Anterior cingulate cortex (tissue), 58 donors: ENCODE measurements at places on chromosomes 7 and 10.

DNA sequence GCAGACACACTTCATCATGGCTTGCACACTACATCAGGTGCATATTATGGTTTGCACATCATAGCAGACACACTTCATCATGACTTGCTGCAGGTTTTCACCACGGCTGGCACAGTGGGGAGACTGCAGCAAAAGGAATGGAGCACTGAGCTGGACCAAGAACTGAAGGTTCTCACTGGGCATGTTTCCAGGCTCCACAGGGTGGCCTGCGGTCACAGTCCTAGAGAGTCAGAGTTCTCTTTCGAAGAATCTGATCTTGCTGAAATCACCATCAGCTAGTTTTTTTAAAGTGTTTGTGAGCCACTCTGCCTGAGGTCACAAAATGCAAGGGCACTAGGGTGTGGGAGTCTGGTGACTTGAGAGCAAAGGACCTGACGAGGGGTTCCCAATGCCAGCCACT, 140.4 kb upstream of the NPY start:
- no peak for DNase-seq

DNA sequence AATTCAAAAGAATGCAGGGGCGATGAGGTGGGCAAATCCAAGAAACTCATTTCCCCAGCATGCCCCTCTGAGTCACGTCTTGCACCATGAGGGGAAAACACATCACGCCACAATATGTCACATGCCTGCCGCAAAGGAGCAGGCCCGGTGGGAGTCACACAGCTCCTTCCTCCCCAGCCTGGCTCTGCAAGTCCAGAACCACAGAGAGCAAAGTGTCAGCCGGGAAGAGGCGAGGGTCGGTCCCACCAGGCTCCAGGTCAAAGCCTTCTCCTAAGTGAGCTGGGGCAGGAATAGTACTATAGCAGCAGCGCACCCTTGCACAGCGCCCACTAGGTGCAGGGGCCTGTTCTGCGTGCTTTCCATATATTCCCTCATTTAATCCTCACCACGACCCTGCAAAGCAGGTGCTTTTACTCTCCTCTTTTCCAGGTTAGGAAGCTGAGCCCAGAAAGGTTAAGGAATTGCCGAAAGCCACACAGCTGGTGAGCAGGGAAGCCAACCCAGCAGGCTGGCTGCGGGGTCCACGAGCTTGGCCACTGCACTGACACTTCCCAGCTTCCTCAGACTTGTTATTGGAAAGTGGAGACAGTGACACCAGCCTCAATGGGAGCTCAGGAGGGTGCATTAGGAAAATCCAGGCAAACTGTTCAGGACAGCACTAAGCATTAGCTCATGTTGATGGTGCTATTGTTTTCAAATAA, 94.0 kb upstream of the ZMIZ1 start:
- DNase-seq: peak; percentile 76

GRCh38 chr7:80275192-80275605, 140.6 kb downstream of the GNAI1 start:
- no peak for DNase-seq

DNA sequence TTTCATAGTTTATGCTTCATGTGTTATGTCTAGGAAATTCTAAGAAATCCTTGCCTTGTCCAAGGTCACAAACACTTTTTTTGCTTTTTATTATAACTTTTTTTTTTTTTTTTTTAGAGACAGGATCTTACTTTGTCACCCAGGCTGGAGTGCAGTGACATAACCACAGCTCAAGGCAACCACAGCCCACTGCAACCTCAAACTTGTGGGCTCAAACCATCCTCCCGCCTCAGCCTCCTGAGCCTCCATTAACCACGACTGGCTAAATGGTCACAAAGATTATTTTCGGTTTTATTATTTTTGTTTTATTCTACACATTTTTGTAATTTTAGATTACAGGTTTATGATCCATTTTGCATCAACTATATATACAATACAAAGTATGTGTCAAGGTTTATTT, 7.1 kb upstream of the FAM204A start:
- no peak for DNase-seq

GRCh38 chr7:38561166-38561565, 70.0 kb downstream of the AMPH start:
- no peak for DNase-seq

- no peak for DNase-seq
Measured at GRCh38 chr10:126659750-126660149, 10.7 kb downstream of the C10orf90 start.

DNA sequence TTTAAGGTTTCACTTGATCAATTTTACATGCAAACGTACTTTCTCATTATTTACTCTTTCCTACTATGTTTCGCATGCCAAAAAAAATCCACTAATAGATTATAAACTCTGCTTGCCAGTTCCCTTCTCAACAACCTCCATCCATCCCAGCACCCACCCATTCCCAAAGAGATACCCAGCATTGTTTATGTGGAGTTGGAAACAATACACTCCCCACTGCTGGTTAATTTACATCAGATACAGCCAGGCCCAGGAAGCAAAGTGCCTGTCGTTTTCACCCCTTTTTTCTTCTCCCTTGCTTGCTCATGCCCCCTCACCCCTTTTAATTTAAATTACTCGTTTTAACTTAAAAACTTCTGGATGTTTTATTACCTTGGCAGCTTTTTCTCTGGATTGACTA, 59.9 kb downstream of the HIBADH start:
- DNase-seq: no peak

GRCh38 chr7:28112012-28112411, 68.6 kb downstream of the JAZF1 start:
- DNase-seq: no peak

- DNase-seq: no peak
Measured at GRCh38 chr10:32051926-32052325, 4.3 kb downstream of the KIF5B start.

GRCh38 chr7:158574308-158575036, 13.2 kb downstream of the PTPRN2 start:
- DNase-seq: no peak

DNA sequence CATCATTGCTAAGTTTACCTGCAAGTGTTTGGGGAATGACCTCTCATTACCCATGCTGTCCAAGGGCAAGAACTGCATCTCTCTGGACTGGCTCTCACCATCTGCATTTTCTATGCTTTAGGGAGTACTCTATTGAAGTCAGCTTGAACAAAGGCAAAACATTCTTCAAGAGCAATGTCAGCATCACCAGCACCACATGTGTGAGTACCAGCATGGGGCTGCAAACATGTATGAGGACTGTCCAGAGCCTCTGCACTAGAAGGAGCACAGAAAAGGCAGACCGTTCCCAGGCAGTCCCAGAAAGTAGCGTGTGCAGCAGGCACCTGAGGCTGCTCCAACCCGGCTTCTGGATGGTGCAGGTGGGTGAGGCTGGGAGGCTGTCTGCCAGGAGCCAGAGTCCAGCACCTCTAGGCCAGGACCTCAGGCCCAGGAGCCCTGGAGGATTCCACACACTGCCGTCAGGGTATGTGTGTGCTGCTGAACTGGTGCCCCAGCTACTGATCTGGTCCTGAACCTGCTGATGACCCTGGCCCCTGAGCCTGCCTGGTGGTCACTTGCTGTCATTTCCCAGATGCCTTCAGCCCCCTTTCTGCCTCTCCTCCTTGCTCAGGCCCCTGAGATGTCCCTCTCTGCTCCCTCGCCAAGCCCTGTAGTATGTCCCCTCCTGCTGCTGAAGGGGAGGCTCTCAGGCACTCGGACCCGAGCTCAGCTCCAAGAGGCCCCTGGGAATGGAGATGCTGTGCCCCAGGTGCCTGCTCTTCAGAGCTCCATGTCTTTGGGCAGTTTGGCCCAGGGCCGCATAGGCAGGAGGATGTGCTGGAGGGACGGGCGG, 20.7 kb downstream of the ANTXRL start:
- DNase-seq: no peak

- DNase-seq: no peak
Measured at GRCh38 chr7:102152672-102153598, 133.7 kb upstream of the SH2B2 start.

- DNase-seq: no peak
Measured at GRCh38 chr10:21891439-21891838, 112.1 kb downstream of the DNAJC1 start.

DNA sequence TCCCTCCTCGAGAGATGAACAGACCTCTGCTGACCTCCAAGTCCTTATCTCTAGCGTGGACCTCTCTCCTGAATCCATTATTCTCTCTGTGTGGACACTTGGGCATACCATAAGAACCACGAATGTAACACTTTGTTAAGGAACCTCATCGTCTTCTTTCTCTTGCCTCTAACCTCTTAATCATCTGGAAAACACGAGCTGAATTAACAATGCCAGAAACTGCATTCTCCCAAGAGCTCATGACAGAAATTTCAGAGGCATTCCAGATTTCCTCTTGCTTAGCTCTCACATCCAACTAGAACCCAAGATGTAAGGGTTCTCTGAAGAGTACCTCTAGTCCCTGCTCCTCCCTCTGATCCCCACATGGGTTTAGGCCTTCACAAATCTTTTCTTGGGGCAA, 101.5 kb downstream of the TRIL start:
- DNase-seq: no peak

DNA sequence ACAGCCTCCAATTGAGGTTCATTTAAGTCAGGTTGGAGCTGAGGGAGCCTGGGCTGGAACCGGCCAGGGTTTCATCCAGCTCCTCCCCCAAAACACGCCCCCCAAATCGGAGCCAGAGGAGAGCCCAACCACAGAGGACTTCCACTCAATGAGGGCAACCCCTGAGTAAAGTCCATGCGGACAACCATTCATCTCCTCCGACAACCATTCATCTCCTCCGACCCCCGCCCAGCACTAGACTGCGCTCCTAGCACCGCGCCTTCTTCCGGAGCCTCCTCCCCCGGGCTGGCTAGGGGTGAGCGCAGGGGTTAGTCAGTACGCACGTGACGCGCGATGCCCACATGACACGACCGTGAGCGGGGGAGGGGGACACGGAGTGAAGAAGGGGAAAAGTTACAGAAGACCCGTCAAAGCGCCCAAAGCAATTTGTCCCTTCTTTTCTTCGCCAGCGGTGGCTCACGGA, 1.4 kb downstream of the MAGI2 start:
- peak; percentile 79 for DNase-seq

DNA sequence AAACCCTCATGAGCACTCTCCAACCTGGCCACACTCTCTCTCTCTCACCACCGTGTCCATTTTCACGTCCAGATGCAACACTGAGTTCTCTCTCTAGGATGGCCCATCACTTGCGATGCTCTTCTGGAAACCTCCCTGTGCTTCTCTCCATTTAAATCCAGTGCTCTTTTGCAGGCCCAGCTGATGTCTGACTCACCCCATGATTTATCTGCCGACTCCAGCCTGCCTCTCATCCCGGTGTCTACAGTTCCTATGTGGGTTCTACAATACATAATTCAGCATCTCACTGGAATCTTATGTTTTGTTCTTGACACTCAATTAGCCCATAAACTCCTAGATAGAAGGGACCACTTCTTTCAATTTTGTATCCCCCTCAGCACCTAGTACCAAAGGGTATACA, 5.0 kb downstream of the TPK1 start:
- no peak for DNase-seq

GRCh38 chr10:70432561-70433263, 8.8 kb downstream of the NODAL start:
- DNase-seq: no peak

- DNase-seq: no peak
Measured at GRCh38 chr10:78266741-78267469, 233.2 kb downstream of the RPS24 start.

DNA sequence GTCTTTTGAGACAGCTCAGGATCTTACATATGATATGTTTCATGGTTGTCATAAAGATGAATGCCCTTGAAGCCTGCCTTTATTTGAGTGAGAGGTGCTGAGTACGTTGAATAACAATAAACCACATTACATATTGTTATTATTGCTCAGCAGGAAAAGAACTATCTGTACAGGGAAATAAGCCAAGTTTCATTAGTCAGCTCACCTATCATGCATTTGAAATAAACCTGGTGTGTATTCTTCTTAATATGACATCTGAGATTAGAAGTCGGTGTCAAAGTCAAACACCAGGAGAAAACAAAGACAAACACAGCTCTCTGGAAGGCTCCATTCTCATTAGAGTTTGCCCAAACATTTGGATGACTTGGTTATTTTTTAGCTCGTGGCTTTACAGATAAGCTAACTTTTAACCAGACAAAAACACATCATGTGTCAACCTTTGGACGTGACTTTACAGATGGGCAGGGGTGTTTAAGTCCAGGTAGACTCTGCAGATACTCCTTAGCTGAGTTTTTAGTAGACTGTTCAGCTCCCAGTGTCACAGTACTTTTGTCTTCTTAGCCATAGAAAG, 71.2 kb upstream of the AOAH start:
- DNase-seq: no peak

DNA sequence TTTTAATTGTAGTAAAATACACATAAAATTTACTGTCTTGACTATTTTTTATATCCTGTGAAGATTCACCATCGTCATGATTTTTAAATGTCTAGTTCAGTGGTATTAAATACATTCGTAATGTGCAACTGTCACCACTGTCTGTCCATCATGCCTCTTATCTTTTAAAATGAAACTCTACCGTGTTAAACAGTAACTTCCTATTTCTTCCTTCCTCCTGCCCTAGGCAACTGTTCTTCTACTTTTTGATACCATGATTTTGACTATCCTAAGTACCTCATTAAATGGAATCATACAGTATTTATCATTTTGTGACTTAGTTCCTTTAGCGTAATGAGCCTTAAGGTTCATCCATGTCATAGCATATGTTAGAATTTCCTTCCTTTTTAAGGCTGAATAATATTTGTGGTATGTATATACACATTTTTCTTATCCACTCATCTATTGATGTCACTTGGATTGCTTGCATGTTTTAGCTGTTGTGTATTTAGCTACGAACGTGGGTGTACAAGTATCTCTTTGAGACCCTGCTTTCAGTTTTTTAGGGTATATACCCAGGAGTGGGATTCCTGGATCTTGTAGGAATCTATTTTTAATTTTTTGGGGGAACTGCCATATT, 13.5 kb downstream of the SLK start:
- DNase-seq: no peak

- no peak for DNase-seq
Measured at GRCh38 chr10:49176310-49177268, 11.6 kb downstream of the TMEM273 start.

- DNase-seq: no peak
Measured at GRCh38 chr7:6392712-6393666, 54.8 kb downstream of the DAGLB start.

- no peak for DNase-seq
Measured at GRCh38 chr7:1494447-1494846, 9.7 kb downstream of the INTS1 start.

DNA sequence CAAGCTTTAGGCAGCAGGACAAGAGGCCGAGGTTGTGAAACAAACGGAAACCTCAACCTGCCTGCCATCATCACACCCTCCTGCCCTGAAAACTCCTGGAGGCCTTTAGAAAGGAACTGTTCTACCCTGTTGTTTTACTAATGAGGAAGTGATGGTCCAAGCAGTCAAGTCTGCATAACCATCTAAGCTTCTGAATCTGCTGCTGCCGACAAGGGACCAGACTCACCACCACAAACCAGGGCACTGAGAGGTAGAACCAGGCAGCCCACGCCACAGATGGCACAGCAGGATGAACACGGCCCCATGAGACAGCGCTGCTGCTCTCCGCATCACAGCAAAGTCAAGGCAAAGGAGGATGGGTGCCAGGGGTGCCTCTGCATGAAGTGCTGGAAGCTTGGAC, 209.4 kb downstream of the CELF2 start:
- DNase-seq: no peak
